ENCODE measurements at places on chromosomes 12 and 14.

- DNase-seq = no peak
These were observed 208.7 kb upstream of the DIO3 start for GRCh38 chr14:101352567-101352966.

GRCh38 chr14:52307905-52308304 lies 6.2 kb upstream of the PTGER2 start:
- DNase-seq = no peak

DNA sequence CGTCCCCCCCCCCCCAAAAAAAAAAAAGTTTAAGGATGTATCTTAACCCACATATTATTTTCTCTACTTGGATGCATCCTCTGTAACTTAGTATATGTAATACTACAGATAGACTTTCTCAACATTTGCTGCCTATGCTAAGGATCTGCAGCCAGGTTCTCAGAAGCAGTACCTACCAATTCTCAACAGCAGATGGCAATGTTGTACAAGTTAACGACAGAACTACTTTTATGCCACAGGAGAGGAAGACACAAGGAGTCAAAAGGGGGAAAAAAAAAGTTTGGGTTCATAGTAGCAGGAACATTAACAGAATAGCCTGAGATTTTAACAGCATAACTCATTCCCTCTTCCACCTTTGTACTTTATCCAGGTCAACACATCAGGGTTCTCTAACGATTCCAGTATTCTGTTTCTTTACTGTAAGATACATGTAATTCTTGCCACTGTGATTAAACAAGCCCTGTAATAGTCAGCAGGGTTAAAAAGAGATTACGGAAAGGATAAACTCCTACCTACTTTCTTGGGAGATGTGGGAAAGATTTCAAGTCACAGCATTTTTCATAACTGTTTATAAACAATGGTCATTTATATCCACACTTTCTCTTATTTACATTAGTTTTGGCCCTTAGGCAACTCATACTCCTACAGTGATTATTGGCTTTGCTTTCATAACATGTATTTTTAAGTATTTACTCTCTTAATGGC lies 5.7 kb upstream of the NEK9 start:
- peak; percentile 52 for DNase-seq

- DNase-seq = no peak
These were observed 14.6 kb downstream of the CHST11 start for GRCh38 chr12:104471336-104471735.

DNA sequence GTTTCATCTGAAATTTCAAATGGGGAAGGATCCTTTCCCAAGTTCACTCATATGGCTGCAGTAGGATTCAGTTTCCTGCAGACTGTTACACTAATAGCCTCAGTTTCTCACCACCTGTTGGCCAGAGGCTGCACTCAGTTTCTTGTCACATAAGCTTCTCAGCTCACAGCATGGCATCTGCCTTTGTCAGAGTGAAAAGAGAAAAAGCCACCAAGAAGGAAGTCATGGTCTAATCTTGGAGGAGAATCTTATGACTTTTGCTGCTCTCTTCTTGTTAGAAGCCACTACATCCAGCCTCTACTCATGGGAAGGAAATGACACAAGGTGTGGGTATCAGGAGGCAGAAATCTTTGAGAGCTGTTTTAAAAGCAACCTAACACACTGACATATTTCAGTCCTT lies 39.4 kb upstream of the BTG1 start:
- no peak for DNase-seq

DNA sequence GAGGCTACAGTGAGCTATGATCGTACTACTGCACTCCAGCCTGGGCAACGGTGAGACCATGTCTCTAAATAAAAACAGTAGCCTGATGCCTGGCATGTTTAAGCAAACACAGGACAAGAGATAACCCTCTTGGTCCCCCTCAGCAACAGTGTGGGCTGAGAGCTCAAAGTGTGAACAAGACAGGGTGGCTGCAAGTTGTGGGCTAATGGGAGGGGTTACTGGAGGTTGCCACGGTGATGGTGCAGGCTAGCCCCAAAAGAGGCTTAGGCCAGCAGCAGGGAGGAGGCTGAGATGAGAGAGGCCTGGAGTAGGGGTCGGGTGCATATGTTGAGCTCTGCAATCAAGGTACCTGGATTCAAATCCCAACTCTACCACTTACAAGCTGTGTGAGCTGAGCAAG lies 3.4 kb upstream of the LGMN start:
- DNase-seq = no peak
